ENCODE measurements at places on chromosomes 3 and 15. TPM values are rescaled to one million over a fixed set of nuclear protein-coding genes. Genes with fewer than 3 reads are reported as not detected.

DNA sequence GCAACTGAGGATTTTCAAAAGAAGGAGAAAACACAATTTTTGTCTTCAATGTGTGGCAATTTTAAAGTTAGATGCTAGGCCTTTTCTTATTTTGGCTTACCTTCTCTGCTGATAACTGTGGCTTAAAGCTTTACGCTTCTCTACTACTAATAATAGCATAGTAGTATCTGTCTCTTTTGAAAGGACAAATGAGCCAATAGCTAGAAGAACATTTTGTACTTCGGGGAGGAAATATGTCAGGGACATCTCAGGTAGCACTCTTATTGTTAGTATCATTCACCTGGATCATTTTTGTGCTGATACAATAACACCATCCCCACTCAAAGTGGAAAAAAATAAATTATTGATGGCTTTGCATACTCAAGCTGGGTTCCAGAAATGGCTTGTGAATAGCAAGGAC lies 586.1 kb upstream of the TBL1XR1 start:
- no peak for DNase-seq

DNA sequence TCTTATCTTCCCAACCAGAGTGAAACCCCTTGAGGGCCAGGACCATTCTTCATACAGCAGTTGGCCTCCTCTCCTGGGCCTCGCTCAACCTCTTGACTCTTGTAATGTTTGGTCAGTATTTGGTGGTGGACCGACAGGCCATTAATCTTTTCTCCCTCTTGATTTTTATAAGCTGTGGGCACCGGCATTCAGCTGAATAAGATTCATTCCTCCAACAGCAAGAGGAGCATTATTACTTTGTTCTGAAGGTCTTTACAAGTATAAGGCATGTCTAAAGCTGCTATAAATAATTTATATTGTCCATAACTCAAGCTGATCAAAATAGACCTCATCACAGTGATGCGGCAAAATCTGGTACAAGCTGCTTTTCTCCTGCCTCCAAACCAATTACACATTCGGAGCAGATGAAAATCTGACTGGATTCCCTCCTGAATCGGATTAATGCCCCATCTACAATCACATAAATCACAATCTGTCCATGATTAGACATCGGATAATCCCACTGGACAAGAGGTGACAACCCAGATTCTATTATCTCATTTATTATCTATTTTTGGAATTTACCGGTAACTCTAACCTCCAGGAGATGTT lies 8.4 kb upstream of the ISL2 start:
- DNase-seq, result no peak

Gene PLCB2
- total RNA-seq, result 11.5 TPM

Gene LYZL4
- not detected for total RNA-seq

DNA sequence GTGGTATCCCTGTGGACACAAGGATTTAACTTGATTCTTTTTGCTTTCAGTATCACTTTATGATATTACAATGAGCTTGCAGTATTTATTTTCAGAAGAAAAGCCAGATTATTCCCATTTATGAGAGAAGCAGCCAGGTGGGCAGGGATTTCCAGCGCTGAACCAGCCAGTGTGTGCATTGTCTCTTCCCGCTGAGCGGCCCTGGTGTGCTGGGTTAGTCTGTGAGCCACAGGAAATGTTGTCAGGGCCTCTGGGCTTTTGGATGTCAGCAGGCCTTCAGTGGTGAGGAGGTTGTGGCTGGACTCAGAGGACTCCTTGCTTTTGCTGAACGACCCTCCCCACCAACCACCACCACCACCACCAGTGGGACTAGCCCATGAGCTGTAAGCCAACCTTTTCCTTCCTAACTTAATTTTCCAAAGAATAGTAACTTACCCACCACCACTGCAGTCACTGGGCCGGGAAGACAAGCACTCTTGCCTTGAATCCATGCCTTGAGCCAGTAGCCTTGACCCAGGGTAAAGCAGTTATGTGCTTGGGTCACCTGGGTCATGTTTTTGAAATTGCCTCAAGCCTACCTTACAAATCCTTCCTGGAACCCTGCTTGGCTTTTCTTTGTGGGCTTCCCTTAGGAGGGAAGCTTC lies 33.1 kb downstream of the FLNB start:
- DNase-seq, result no peak

GRCh38 chr15:71809346-71809745 lies 1.0 kb upstream of the NR2E3 start:
- no peak for DNase-seq

DNA sequence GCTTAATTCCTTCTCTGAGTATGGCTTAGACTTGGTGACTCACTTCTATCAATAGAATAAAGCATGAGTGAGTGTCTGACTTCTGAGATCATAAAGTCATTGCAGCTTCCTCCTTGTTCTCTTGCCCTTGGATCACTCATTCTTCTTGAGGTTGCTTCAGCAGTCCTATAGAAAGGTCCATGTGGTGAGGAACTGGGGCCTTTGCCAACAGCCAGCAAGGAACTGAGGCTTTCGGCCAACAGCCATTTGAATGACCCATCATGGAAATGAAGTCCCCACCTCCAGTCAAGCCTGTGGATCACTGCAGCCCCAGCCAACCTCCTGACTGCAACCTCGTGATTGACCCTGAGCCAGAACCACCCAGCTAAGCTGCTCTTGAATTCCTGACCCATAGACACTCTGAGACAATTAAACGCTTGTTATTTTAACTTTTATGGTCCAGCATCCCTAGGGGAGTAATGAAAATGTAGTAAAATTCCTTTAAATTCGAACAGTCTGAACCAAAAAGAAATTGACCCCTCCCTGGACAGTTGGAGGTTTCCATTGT lies 84.5 kb downstream of the WDR76 start:
- DNase-seq, result no peak

- DNase-seq, result peak; percentile 44
Observed at GRCh38 chr3:179840985-179841384, 188.1 kb downstream of the USP13 start.

GRCh38 chr15:81299156-81299555 lies 24.8 kb downstream of the STARD5 start:
- no peak for DNase-seq

- no peak for DNase-seq
Observed at GRCh38 chr3:136261826-136262225, 11.7 kb downstream of the PCCB start.

Gene KCNH8
- 1.5 TPM for total RNA-seq

Gene RASL12
- 14.0 TPM for total RNA-seq

GRCh38 chr15:52661909-52662308 lies 17.3 kb downstream of the ATOSA start:
- no peak for DNase-seq

Gene FAM107A
- total RNA-seq, result not detected

DNA sequence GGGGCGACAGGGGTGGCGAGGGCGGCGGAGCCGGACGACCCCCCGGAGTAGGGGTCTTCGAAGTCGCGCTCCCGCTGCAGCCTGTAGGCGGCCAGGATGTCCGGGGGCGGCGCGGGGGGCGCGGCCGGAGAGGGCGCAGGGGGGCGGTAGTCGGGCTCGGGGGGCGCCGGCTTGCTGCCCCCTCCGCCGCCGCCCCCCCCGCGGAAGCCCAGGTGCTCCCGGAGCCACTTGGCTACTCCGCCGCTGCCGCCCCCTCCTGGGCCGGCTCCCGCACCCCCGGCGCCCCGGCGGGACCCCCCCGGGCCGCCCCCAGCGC lies 230 bp downstream of the SHF start:
- no peak for DNase-seq

DNA sequence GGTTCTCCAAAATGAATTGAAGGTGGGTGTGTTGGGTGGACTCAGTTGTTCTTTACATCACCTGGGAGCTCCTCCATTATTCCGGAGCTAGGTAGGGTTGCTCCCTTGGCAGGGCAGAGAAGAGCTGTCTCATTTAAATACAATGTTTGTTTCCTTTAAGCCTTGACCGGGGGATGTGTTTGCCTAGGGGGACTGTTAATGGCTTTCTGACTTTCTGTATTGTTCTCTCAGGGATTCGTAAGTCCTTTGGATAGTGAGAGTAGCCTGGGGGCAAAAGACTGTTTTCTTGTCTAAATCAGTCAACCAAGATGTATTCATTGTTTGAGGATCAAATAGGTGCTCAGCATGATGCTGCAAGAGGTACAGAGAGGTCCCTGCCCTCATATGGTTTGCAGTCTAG lies 71.1 kb downstream of the CDAN1 start:
- no peak for DNase-seq

DNA sequence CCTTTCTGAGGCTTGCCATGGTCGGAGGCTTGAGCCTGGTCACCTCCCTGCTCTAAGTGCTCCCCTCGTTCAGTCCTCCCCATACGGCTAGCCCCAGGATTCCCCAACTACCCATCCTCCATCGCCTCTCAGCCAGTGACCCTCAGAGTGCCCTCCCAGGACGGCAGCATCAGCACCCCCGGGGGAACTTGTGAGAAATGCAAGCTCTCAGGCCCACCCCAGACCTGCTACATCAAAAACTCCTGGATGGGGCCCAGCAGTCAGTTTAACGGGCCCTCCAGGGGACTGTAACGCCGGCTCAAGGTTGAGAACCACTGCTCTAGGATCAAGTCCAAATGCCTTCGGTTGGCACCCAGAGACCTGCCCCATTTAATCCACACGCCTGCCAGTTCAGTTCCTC lies 6.9 kb downstream of the ADAMTS17 start:
- DNase-seq, result no peak

Gene MESP1
- total RNA-seq, result 0.89 TPM

DNA sequence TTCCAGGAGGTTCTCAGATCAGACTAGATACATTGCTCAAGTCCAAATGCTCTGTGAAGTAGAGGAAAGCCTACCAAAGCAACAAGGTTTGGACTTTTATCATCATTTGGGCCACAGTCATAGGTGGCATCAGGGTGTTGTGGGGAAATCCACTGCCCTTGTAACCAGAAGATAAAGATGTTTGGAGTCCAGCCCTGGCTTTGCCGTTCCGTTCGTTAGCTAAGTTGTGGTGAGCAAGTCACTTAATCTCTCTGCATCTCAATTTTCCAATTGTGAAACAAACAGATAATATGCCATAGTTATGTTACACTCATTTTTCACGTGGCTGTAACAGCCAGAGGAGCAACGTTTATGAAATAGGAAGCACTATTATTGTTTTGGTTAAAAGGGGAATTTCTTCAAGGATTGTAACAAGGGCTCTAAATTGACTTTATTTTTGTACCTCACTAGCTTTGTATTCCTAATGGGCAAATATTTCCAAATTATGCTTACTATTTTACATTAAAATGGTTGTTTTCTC lies 125.6 kb downstream of the CD47 start:
- no peak for DNase-seq

DNA sequence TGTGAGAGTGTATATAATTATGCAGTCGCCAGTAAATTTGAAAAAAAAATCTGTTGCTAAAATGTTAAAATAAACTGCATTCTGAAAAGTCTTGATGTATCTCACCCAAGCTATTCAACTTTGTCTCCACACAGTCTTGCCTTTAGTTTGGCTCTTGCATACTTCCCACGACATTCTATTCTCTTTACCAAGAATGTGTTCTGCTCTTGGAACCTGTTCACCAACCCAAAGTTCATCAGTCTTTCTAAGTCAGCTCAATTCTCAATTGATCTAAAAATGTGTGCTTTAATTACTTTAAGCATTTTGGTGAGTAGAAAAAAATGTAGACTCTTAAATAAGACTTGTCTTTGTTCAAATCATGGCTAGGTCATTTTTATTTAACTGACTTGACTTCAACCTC lies 657.7 kb upstream of the TBL1XR1 start:
- no peak for DNase-seq

DNA sequence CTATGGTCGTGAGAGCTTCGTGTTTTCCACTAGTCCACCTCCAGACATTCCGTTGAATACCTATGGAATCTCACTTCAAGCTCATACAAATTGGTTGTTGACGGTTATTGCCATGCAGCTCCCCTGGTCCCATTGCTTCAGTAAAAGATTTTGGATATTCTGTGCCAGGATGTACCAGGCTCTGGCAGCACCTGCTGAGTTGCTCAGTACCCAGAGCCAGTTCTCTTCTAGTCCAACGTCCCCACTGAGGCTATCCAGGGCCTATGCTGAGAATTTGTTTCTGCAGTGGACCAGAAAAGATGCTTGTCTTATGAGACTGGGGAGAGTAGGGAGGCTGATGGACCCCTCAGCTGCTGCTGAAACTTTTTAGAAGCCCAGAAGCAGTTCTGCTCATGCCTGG lies 278.9 kb downstream of the FEZF2 start:
- DNase-seq, result no peak

DNA sequence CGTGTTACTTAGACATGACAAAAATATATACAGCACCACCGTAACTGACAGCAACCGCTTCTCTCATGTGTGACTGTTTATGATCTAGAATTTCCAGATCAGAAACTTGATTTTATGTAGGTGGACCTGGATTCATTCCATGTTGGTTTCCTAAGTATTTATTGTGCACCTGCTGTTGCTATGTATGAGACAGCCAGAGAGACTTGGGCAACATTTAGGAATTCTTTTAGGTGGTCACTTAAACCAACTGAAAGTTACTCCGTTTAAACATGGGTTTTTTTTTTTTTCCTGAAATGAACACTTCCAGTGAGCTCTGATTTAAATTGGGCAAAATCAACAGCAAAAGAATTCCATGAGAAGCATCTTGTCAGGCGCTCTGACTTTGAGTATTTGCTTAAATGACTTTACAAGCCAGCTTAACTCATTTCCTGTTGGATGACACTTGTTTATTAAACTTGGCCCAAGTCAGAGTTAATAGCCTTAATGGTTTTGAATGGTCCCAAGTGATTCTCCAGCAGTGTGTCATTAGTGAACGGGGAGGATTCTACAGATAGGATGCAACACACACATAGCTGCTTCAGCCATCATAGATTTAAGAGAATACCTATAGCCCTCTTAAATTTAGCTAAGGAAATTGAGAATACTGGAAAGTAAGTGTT lies 31.8 kb downstream of the MITF start:
- no peak for DNase-seq

GRCh38 chr3:15844889-15845288 lies 47.1 kb upstream of the ANKRD28 start:
- no peak for DNase-seq

Gene A4GNT
- not detected for total RNA-seq

DNA sequence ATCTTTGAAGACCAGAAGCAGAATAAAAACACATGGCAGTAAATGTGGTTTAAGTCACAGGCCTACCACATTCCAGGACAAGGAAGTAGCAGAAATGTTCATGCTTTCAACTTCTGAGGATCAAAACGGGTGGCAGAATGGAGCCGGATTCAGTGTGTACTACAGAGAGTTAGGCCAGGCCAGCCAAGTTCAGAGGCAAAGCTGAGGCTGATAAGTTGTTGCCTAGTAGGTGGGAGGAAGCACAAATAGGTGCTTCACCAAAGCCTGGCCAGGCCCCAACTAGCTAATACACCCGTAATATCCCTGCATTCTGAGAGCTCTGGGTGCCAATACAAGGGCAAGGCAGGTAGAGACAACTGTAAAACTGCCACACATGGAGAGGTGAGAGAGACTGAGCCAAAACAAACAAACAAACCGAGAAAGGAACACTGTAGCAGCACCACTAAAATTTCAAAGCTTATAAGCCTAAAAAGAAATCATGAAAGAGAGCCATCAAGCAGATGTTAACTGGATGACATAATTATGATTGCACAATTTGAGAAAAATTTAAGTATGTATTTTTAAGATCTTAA lies 156.4 kb upstream of the CBLB start:
- no peak for DNase-seq

DNA sequence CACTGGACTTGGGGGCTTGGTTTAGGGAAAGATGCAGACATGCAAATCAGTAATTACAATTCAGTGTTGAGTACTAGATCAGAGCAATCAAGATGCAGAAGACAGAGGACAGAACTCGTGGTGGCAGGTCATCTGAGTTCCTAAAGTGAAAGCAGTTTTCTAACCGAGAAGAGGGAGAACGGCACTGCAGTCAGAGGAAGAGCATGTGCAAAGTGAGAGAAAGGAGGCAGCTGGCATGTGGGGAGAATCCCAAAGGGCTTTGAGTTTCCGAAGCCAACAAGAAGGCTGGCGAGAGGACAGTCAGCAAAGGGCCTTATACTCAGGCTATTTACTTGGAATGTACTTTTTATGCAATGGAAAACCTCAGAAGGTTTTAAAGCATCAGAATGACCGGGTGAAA lies 87.0 kb downstream of the ANP32A start:
- DNase-seq, result no peak

Gene CCR9
- total RNA-seq, result not detected
